A549 treated with Hydrocortisone at 1 μM for 4 hours (cell line): ENCODE measurements at places on chromosomes 16 and 17. TPM values are rescaled to one million over a fixed set of nuclear protein-coding genes. Genes with fewer than 3 reads are reported as not detected.

Gene MAP2K4
- total RNA-seq = 26.6 to 37.5 TPM (median 31.3 TPM) in 5 replicates

Gene GPR142
- total RNA-seq = not detected in 5 replicates

Gene LAT
- total RNA-seq = 3.5 to 5.1 TPM (median 4.3 TPM) in 5 replicates

Gene CACNG1
- 0.08 to 0.21 TPM (median 0.13 TPM) in 5 replicates for total RNA-seq

Gene ZNF469
- total RNA-seq = 5.9 to 9.5 TPM (median 7.7 TPM) in 5 replicates

Gene NPIPA7
- total RNA-seq = 7.5 to 14.1 TPM (median 11.1 TPM) in 5 replicates

Gene ABCC11
- total RNA-seq = 0.06 to 0.17 TPM (median 0.10 TPM) in 5 replicates

Gene PRKCB
- total RNA-seq = 0.13 to 0.34 TPM (median 0.15 TPM) in 5 replicates

Gene PLA2G10
- 0.28 to 0.63 TPM (median 0.52 TPM) in 5 replicates for total RNA-seq

Gene CDH15
- 0.08 to 0.20 TPM (median 0.16 TPM) in 5 replicates for total RNA-seq

Gene MYL11
- total RNA-seq = 0.39 to 0.67 TPM in 2 of 5 replicates, not detected in the others
